NCI-H2171 treated with DMSO at 0.1 percent for 48 hours (cell line): ENCODE measurements at places on chromosomes 1 and 21.
A peak's percentile ranks its signal among the peaks of the same experiment; 100 is the strongest.

DNA sequence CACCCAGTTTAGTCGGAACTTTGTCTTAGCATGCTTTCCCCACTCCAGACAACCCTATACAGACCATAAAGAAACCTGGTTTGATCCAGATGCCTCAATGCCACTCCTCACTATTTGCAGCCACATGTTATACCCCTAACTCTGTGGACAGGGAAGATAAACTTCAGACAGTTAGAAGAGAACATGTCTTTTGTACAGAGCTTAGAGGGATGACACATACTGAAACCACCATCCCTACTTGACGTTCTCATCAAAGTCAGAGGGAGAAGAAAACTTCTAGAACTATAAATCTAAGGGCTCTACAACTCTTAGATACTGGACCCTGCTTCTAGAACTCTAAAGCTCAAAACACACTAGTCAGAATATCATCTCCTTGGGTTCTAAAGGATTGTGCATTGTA lies 3.7 kb downstream of the SYT6 start:
- DNase-seq = no peak

DNA sequence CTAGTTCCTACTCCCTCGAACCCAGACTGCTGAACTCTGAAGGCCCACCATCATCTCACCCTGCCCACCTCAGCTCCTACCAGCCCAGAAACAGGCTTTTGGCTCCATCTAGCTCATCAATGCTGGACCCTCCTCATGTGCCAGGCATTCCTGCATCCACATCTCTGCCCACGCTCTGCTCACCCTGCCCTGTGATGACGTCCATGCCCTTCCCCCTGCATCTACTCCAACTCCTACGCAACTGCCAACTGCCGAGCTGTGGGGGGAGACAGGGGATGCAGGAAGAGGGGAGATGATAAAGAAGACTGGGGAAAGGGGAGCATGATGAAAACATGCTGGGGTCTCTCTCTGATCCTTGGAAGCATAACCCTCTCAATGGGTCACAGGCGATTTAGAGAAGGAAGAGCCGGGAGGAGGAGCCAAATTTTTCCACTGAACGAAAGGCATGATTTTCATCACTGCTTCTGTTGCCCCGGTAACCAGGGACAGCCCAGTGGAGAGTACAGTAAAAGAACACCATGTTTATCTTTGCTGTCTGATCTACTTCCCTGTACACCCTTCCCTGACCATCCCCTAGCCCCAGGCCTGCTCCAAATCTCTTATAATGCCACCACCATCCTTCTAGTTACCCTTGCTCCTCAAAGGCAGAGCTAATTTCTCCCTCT lies 44.3 kb downstream of the CD34 start:
- DNase-seq = no peak

GRCh38 chr1:71231751-71232150 lies 150.9 kb upstream of the ZRANB2 start:
- DNase-seq = peak; percentile 21

DNA sequence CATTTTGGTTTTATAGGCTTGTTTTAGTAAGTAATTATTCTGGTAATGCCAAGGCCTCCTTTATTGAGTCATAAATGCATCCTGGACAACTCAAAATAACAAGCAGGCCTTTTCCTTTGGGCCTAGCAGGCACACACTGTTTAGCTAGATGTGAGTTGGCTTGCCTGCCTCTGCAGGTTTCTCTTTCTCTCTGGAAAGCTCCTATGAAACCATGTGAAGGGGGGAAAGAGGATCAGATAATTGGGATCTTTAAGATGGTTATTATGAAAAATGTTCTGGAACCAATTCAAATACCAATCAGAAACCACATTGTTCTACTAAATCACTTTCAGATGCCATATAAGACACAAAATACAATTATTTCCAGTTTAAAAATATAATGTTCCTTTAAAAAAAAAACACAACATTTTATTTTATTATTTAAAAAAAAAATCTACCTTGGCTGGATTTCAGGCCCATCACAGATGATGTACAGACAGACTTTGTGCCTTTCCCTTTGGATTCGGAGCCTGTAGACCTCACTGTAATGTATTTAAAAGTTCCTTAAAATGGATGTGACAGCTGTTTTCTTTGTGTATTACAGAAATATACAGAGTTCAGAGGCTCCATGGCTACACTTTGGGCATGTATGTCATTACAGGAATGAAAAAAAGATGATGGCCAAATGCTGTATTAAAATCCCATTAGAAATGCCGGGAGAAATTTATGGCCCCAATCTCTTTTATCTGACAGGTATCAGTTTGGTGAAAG lies 80.2 kb downstream of the NTMT2 start:
- no peak for DNase-seq
